HCT116 (cell line): ENCODE measurements at places on chromosomes 1 and 21. TPM values are rescaled to one million over a fixed set of nuclear protein-coding genes. Genes with fewer than 3 reads are reported as not detected.

GRCh38 chr1:243179720-243180119 lies 75.4 kb downstream of the CEP170 start:
- no peak for DNase-seq

DNA sequence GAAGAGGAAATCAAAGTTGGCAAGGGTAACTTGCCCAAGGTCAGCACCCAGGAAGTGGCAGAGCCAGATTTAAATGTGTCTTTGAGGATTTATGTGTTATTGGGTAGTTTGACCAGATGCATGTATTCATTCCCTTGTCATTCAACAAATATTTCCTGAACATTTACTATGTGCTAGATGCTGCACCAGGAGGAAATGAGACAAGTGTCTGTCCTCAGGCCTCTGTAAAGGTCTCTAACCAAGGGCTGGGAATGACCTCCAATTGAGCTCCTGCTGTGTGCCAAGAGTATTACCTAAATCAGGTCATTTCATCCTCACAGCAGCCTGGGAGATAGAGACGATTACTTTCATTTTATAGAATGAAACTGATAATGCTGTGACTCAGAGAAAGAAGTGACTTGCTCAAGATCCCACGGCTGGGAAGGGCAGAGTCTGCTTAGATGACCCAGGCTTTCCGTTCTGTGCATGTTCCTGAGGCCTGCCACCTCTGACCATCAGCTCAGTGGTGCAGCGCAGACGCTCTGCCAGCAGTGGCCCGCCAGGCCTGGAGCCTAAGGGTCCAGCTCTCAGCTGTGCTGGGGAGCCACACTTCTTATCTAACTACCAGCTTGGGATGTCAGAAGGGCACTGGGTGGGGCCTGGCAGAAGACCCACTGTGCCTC lies 3.5 kb upstream of the TTC22 start:
- no peak for DNase-seq

DNA sequence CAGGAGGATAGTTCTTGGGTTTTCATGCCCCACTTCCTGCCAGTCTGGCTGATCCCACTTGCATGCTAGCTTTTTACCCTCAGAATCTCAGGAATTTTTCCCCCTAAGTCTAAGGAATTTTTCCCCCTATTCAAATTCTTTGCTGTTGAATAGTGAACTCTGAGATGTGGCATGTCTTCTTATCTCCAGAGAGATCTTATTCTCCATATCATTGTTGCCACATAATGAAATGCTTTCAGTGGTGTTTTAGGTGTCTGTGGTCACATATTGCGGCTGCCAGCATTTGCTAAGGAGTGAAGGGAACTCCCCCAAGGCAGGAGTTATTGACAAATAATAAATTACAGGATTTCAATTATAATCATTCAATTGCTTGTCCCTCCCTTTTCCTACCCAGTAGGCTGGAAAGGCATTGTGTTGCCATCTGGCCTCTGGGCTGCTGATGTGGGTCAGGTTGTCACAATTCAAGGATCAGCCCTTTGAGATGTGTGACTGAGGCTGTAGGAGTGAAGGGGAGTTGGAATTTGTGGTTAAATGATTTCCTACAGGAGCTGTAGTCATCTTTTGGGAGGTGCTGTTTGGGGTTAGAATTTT lies 3.9 kb upstream of the FLG start:
- no peak for DNase-seq

Gene GPR3
- total RNA-seq, result 2.8 TPM

Gene NID1
- 0.32 TPM for total RNA-seq

Gene NT5C1A
- not detected for total RNA-seq

Gene COL9A2
- 2.4 TPM for total RNA-seq

Gene KCNN3
- 1.1 TPM for total RNA-seq

- no peak for DNase-seq
These were observed 191.7 kb downstream of the SLC45A1 start for GRCh38 chr1:8509579-8509978.
